ENCODE measurements at places on chromosomes 4 and X.

- no peak for DNase-seq
These were observed 15.8 kb downstream of the RASGEF1B start for GRCh38 chr4:81455897-81456296.

DNA sequence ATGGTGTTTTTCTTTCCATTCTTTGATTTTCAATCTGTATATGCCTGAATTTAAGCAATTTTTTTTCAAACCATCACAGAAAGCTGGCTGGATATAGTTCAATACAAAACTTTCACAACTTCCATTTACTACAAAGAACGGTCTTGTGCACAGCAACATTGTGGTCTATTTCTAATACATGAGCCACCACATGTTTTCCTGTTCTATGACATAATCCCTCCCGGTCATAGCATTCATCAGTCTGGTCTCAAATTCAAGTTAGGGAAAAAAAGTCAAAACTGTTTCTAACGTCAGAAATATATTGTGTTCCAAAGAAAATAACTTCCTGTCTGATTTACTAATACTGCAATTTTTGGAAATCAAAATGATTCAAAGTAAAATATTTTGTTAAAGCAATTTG lies 7.5 kb upstream of the CXCL6 start:
- DNase-seq = no peak

DNA sequence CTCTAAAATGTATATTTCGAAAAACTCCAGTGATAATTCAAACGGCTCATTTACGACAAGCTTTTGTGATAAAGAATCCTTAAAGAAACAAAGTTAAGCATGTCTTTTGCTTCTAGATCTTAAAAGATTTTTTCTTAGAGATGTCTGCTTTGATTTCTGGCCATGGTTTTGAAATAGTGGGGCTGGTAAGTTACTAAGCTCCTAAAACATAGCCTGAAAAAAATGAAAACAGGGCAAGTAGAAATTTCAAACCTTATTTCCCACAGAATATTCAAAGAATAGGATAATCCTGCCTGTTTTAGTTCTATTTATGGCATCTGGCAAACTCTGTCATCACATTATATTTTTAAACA lies 318.3 kb downstream of the ARHGAP24 start:
- no peak for DNase-seq

GRCh38 chr4:78079726-78080430 lies 22.8 kb downstream of the FRAS1 start:
- DNase-seq = no peak

GRCh38 chr4:69830560-69831269 lies 29.2 kb downstream of the SULT1E1 start:
- DNase-seq = no peak

- DNase-seq = no peak
These were observed 8.3 kb downstream of the GPR50 start for GRCh38 chrX:151184705-151185104.

DNA sequence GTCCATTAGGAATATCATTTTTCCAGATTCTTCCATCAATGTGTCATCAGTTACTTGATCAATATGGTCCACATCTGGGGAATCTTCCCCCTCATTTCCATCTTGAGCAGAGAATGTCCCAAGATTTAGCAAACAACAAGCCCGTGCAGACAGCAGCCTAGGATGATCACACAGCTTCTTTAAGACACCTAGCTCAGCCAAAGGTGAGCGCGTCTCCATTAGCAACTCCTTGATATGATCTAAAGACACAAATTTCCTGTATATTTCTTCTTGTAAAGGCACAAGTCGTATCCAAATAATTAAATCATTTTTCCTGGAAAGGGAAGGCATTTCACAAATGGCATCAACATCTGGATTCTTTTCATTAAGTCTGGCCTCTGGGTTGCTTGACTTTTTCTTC lies 25.8 kb downstream of the PIN4 start:
- DNase-seq = no peak

GRCh38 chr4:165328101-165328425 lies 594 bp downstream of the MSMO1 start:
- no peak for DNase-seq

GRCh38 chr4:120915336-120915735 lies 7.2 kb downstream of the PRDM5 start:
- DNase-seq = no peak

GRCh38 chr4:29565256-29565655 lies 1154.9 kb upstream of the PCDH7 start:
- no peak for DNase-seq

GRCh38 chr4:22534374-22534773 lies 18.5 kb upstream of the ADGRA3 start:
- no peak for DNase-seq

DNA sequence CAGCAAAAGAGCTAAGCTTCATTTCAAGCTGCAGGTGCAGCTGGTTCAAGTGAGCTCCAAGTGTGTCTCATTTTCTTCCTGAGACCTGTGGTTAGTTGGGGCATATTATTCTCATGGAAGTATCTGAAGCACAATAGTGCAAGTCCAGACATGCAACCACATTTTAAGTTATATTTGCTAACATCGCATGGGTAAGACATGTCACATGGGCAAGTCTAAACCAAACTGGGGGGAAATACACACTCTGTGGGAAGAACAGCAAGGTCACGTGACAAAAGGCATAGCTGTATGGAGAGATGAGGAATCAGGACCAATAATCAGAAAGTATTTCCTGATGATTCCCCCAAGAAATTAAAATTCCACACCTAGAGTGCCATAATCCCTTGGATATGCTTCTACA lies 94.9 kb upstream of the NDP start:
- DNase-seq = no peak

DNA sequence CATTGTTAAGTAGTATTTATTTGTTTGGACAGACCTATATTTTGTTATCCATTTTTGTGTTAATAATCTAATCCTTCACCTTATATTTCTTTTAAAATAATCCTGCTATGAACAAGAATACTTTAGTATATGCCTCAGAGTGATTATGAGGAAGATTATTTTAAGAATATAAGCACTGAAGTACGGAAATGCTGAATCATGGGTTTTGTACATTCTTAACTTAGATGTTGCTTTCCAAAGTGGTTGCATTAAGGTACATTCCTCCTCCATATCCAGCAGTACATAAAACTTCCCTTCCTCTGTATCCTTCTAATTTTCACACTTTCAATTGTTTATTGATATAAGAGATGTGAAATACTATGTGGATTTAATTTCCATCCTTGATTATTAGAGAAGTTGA lies 491.4 kb upstream of the GRID2 start:
- DNase-seq = no peak

GRCh38 chr4:98662626-98663225 lies 4.3 kb upstream of the TSPAN5 start:
- no peak for DNase-seq

DNA sequence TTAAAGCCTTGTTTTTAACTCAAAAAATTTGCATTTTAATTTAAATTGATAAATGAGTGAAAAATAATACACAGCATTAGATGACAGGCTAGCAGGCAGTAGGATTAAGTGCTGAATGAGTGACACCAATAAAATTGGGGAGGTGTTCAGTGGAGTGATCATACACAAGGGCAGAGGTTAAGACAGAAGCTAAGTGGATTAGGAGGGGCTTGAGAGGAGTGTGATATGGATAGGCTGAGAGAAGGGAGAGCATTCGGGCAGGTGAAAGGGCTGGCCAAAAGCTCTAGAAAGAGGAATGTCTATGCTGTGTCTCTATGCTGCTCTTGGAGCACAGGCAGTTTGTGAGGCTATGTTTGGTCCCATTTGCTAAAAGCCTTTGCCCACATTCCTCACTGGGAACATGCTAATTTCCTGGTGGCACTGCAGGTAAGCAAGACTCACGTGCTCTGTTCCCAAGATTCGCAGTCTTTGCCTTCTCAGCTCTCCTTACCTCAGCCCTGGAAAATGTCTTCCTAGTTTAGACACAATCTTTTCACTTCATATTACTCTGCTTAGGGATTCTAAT lies 52.8 kb upstream of the CCSER1 start:
- no peak for DNase-seq

DNA sequence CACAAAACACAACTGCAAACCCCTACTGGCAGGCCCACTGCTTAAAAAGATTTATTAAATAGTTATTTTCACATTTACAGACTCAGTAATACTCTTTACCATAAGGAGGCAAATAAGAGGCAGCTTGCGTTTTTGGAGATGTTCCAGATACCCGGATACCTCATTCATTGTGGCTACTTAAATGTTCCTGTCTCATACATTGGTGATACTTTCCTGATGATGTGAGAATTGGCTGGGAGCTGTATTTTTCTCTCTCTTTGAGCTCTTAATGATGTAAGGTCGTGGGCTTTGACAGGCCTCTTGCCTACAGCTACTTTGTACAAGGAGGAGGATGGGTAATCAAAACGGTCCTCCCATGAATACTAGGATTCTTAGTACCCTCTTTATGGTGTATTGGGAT lies 101.5 kb downstream of the AKAP4 start:
- DNase-seq = no peak

- no peak for DNase-seq
These were observed 40.2 kb downstream of the STX18 start for GRCh38 chr4:4501679-4502078.

- DNase-seq = no peak
These were observed 34.3 kb downstream of the GPC4 start for GRCh38 chrX:133380711-133381619.

DNA sequence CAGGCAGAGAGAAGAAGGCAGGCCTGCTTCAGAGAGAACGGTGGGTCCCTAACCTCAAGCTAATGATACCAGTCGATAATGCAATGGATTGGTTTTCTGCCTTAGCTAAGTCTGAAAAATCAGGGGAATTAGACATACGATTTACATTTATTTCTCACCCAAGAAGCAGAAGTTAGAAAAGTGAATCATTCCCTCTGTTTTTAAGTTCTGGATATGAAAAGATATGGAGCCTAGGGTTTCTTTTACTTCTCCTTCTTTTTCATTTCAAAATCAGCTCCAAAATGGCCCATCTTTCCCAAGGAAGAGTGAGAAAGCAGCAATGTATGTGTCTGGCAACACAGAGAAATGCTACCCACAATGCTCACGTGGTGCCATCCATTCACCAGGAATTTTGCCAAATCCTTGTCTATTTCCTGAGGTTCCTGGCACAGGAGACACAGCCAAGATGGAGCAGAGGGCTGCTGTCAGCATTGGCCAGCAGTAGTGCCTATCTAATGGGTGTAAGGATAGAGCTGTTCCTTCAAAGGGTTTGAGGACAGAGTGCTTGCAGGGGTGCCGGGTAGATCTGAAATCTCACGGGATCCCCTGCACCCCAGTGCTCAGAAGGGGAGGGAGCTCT lies 231.5 kb downstream of the MAML3 start:
- DNase-seq = no peak

- no peak for DNase-seq
These were observed 844.0 kb upstream of the FRG1 start for GRCh38 chr4:189096717-189097116.

- DNase-seq = no peak
These were observed 487.1 kb downstream of the TECRL start for GRCh38 chr4:63922146-63922545.

- no peak for DNase-seq
These were observed 777.3 kb upstream of the GALNTL6 start for GRCh38 chr4:171035909-171036308.

DNA sequence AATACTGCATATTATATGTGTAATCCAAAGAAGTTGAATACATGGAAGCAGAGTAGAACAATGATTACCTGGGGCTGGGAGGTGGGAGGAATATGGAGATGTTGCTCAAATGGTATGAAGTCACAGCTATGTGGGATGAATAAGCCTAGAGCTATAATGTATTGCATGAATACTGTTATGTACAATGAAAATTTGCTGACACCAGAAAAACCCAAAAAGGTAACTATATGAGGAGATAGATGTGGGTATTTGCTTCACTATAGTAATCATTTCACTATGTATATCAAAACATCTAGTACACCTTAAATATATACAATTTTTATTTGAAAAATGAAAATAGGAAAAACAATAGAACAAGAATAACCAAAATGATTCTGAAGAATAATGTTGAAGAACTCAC lies 11.2 kb downstream of the PAGE3 start:
- DNase-seq = no peak

DNA sequence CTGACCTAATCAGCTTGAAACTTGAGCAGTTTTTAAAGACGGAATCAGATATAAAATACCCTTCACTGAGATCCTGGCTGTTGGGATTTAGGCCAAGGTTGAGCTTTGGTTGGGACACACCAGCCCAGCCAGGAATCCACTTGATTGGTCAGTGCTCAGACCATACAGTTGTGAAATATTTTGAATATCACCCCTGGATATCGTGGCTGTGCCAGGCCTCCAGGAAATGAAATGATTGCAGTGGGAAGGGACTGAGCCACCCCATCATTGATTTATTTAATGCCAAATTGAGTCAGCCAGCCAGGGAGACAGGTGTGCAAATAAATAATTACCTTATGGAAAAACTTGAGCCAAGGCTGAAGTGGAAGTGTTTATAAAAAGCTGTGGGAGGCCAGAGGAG lies 128.4 kb upstream of the SCML1 start:
- no peak for DNase-seq

DNA sequence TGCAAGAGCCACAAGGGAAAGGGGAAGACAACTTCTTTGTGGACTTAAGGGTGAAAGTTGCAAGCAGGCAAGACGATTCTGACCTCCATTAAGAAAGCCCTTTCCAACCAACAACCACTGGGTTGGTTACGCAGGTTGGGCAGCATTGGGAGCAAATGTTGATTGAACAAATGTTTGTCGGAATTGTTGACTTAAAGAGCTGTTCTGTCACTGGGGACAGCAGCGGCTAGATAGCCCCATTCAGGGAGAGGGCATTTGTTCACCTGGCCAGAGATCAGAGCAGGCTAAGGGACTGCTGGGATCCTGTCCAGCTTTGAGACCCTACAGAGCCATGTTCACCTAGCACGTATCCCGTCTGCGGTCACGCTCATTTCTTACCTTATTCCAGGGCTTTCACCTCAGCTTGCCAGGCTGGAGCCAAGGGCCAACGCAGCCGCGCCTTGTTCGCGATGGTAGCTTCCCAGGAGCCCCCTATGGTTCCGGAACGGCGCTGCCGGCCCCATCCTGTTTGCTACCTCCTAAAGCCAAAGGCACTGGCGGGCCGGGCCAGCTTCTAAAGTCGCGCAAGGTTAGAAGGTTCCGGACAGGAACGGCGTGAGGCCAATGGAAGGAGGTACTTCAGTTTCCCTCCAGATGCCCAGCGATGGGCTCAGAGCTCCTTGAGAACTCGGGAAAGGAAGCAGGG lies 24.6 kb downstream of the F9 start:
- no peak for DNase-seq

- no peak for DNase-seq
These were observed 32.7 kb upstream of the TCEANC start for GRCh38 chrX:13620207-13620606.

- DNase-seq = no peak
These were observed 127.1 kb downstream of the FBXO8 start for GRCh38 chr4:174156239-174156826.

- DNase-seq = no peak
These were observed 50.8 kb upstream of the HMX1 start for GRCh38 chr4:8922481-8922880.

GRCh38 chrX:103310555-103311398 lies at the start of gene BEX2:
Gene BEX2 (minus strand): TSS chrX:103310990. CDS start chrX:103309976, 1,014 bp downstream.
- peak; percentile 57 for DNase-seq

GRCh38 chr4:80726471-80726870 lies 304.0 kb upstream of the BMP3 start:
- no peak for DNase-seq

GRCh38 chrX:3066555-3066954 lies 25.3 kb downstream of the ARSF start:
- no peak for DNase-seq

GRCh38 chr4:157265281-157265680 lies 44.8 kb downstream of the GRIA2 start:
- DNase-seq = no peak

All from stimulated activated CD4-positive, alpha-beta T cell treated with anti-CD3 and anti-CD28 coated beads, TNF-alpha, amount 100 ng/mL, for 1 hour (primary cell).